ENCODE measurements at places on chromosomes 6 and 20.

DNA sequence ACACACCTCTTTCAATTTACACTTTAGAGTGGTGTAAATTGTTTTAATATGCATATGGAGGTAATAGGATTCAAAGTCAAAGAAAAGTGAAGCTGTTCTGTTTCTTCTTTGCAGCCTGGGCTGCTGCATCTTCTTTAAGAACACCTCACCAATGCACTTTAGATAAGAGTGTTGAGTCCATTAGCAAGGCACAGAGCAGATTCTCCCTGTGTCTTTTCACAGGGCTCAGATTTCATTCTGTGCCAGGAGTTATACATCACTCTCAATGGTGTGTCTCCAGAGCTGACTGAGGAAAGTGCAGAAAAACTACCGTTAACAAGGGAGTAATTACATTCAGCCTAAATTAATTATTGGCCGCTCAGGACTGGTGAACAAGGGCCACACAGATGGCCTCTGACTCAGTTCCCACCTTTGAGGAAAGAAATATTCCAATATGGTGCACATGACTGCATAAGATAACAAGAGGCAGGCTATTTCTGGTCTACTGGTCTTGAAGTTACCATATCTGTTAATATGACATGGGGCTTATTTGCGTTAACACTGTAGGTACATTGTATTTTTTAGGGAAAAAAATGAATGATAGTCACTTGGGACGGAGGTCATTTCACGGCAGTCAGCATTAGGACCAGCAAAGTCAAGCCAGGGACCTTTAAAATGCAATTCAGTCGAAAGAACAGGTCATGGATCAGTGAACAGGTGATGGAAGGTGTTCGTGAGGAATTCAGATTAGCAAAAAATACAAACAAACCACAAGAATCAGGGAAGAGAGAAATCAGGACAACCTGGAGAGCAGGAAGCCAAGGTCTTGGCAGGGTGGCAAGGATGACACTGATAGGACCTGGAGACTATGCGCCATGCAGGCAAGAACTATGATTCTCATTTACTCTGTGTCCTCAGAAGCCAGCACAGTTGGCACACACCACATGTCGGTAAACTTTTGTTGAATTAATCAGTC is 203.7 kb downstream of the TBX18 start:
- DNase-seq = no peak

GRCh38 chr20:9068233-9068801 is 570 bp upstream of the PLCB4 start:
- no peak for DNase-seq

DNA sequence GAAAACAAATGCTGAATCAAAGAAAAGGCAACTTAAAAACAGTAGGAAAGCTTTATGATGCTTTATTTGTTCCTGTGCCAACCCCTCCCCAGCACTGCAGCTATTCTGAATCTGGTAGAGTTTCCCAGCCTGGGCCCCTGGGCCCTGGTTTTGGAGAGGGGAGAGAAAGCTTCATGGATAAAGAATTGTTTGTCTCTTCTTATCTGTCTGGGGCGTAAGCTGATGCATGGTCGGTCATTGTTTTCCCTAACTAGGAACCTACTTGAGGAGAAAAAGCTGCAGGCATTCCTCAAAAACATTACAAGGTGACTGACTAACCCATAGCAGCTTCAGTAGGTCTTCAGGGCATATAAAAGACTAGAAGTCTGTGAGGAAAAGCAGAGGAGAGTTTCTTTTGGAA is 758.1 kb upstream of the EPHA7 start:
- DNase-seq = no peak

- no peak for DNase-seq
Measured at GRCh38 chr6:37174515-37175331, 4.8 kb downstream of the PIM1 start.

GRCh38 chr20:19223640-19224039 is 11.2 kb downstream of the SLC24A3 start:
- no peak for DNase-seq

- DNase-seq = no peak
Measured at GRCh38 chr6:79261666-79262065, 27.2 kb upstream of the HMGN3 start.

DNA sequence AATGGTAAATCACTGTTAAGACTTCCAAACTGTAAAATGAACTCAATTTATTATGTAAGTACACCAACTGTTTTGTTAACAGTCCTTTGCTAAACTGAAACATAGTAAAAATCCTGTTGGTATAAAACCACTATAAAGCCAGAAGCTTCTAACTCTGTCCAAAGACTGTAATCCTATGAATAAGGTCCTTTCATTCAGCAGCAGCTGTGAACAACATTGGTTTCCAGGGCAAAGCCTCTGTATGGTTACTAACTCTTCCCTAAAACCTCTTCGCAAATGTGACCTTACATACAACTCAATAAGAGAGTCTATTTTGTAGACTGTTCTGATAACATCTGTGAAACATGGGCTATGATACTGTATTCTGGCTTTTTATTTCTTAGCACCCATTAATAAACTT is 40.1 kb downstream of the NUP153 start:
- no peak for DNase-seq

- no peak for DNase-seq
Measured at GRCh38 chr6:163741743-163742363, 327.3 kb downstream of the QKI start.

- DNase-seq = no peak
Measured at GRCh38 chr6:18601516-18602020, 214.4 kb downstream of the RNF144B start.

DNA sequence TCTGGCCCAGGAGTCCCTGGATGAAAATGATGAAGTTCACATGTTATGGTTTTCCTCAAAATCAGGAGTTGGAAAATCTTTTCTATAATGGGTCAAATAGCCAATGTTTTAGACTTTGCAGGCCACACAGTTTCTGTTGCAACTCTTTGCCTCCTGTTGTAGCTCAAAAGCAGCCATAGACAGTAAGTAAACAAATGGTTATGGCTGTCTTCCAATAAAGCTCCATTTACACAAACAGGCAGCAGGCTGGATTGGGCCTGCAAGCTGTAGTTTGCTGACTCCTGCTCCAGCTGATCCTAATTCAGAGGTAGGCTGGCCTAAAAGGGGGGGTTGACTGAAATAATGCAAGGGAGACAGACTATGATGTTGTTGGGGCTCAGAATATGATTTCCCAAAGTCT is 33.0 kb downstream of the METTL24 start:
- no peak for DNase-seq

DNA sequence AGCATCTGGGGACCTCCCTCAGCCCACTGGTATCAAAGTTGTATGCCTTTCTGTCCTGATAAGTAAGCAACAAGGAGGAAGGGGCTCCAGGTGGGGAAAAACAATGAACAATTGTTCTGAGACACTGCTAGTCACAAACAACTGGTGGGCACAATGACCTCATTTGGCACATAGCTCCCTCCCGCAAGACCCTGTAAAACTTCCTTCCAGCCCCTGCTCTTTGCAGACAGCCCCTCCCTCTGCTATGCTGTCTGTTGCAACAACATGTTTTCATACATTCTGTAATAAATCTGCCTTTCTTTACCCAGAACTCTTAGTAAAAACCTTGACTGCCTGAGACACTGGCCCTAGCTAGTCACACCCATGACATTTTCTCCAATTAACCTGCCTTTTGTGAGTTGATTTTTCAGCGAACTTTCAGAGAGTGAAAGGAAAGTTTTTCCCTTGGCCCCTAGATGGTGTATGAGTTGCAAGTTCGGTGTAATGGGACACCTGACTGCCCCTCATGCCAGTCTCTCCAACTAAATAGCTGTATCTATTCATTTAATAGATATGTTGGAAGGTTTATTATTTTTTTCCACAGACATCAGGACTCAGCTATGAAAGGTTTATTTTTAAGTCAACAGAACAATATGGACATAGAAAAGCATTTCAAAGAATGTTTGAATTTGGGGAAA is 142.3 kb upstream of the SLC22A16 start:
- DNase-seq = no peak

DNA sequence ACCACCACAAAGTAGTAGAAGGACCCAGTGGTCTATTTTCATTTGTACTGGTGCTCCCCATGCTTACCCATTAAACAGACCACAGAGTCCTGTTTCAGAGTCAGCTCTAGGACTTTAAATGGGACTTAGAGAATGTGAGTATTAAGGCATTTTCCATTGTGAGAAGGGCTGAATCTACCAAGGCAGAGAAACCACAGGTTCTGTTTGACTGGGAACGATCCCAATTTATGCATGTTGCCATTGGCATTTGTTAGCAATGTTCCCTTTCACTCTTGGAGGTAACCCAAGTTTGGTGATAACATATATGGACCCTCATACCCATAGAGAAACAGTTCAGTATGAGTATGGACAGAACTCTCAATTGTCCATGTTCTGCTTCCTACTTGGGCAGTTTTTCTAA is 672.8 kb downstream of the KIF16B start:
- DNase-seq = no peak

GRCh38 chr6:1136415-1136774 is 175.5 kb upstream of the FOXQ1 start:
- no peak for DNase-seq

DNA sequence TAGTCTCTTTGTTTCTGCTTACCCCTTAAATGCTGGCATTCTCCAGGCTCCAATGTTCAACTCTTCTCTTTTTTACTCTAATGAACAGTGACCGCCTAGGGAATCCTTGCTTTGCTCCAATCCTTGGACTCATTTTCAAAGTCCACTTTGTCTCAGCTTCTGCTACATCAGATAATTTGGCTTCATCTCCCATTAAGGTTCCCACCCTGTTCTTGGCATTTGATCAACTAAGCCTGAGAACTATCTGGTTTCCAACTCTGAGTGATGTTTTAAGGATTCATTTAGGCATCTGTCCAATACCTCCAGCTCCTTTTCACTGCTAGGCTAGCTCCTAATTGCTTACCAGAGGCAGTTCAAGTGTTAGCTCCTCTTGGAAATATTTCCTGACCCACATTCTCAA is 64.9 kb downstream of the ME1 start:
- no peak for DNase-seq

- no peak for DNase-seq
Measured at GRCh38 chr6:73782911-73783310, 86.9 kb downstream of the CD109 start.

- DNase-seq = peak; percentile 89
Measured at GRCh38 chr6:26532699-26533531, 5.3 kb upstream of the HMGN4 start.

- no peak for DNase-seq
Measured at GRCh38 chr6:165052561-165053480, 256.6 kb downstream of the C6orf118 start.

GRCh38 chr20:62232194-62232593 is 6.1 kb upstream of the OSBPL2 start:
- no peak for DNase-seq

DNA sequence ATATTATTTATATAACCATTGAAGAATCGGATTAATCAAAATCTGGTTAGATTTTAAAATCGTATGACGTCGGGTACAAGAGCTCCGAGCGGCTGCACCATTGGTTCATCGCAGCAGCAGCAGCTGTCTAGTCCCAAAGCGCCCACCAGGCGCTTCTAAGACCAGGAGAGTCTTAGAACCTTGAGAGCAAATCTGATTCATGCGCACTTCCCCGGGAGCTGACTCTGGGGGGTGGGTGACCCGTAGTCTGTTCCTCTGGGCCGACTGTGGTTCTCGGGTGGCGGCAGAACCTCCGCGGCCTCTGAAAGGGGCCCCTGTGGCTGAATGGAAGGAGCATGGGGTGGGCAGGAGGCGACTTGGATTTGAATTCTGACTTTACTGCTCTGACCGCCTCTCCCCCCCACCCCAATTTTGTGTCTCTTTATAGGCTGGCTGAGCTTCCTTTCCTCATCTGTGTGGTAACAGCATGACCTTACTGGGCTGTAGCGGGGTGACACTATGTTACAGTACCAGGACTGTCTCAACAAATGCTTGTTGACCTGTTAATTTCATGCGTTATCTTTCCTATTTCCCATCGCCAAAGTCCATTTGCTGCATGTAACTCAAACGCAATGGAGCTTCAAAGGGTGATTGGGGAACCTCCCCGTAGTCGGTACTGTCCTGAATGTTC is 119.7 kb downstream of the RTN4IP1 start:
- no peak for DNase-seq

DNA sequence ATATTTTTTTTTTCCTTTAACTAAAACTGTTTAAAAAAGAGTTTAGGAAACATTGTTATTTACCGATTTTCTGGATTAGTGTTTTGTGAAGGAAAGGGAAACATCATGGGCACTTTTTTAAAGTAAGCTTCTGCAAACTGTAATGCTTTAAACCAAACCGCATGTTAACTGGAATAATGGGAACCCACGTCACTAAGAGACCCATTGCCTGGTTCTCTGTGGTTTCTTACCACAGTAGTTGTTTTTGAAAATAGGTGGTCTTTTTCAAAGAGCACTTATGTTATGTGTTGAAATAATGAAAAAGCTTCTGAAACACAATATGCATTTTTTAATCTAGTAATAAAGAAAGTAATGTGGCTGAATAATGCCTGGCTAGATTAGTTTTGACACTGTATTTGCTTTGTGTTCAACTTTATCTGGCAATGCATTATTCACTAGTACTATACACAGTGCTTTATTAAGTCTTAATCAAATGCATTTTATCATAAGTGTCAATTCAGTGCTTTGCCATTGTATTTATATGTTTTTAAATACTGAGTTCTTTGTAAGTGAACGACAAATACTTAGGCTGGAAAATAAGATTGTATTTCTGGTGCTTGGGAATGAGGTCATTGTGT is 754.1 kb upstream of the FLRT3 start:
- DNase-seq = no peak

- no peak for DNase-seq
Measured at GRCh38 chr6:145705561-145705960, 29.8 kb downstream of the EPM2A start.

DNA sequence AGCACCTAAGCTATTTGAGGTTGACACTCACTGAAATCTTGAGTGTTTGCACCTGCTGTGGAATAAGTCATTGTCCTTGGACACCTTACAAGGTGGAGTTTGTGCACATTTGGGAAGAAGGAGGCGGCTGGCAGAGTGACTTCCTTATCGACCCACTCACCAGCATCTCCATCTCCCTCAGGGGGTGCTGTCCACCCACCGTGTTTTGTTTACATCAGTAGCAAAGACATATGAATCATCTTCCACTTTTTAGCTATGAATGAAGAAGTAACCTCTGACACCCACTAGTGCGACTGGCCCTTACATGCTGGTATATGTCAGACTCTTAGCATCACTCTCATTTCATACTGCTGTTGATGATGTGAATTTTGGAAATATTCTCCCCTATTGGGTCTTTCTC is 119.5 kb upstream of the SGK1 start:
- DNase-seq = peak; percentile 2

DNA sequence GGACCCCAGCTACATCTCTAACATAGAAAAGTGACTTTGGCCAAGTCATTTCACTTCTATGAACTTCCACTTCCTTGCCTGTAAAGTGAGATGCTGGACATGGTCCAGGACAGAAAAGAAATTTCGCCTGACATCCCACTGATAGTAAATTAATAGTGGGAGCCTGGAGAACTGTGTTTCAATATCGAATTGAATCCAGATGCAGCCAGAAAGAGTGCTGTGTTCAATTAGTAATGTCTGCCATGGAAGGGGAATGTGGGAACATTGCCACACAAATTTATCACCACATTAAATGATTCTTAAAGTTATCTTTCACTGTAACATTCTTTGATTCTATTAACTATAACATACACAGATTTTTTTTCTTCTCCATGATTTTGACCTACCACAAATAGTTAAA is 255.0 kb downstream of the HACE1 start:
- no peak for DNase-seq

Measured in activated gamma-delta T cell treated with anti-CD3 and anti-CD28 coated beads, Interleukin-2, amount 50 U/mL, for 16 hours (primary cell).